ENCODE measurements at places on chromosomes 13 and 19. TPM values are rescaled to one million over a fixed set of nuclear protein-coding genes. Genes with fewer than 3 reads are reported as not detected.

RAB3A gene
- total RNA-seq: not detected

ZNF44 gene
- 27.9 TPM for total RNA-seq

CRLF1 gene
- 6.0 TPM for total RNA-seq

- no peak for DNase-seq
These were observed 146.9 kb downstream of the TEX29 start for GRCh38 chr13:111467111-111467890.

DNA sequence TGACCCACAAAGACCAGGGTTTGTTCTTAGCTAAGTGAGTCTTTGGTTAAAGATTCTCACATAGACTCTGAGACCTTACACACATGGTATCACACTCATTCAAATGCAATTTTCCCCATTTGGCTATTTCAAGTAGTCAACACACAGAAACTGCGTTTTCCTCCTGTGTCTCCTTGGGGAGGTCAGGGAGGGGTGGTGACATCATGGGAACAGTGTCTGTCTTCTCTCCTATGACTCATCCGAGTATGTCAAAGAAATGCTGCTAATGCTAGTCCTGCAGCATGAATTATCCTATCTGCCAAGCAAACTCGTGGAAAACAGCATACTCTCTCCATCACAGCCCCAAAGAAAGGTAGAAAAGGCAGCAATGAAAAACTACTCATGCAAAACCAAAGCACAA lies 100.2 kb downstream of the ENOX1 start:
- no peak for DNase-seq
